Islet precursor cell (in vitro differentiated cells): ENCODE measurements at places on chromosomes 1 and 21.
A peak's percentile ranks its signal among the peaks of the same experiment; 100 is the strongest.

- peak; percentile 88 for DNase-seq
These were observed 112.5 kb upstream of the NBPF11 start for GRCh38 chr1:148264374-148265276.

DNA sequence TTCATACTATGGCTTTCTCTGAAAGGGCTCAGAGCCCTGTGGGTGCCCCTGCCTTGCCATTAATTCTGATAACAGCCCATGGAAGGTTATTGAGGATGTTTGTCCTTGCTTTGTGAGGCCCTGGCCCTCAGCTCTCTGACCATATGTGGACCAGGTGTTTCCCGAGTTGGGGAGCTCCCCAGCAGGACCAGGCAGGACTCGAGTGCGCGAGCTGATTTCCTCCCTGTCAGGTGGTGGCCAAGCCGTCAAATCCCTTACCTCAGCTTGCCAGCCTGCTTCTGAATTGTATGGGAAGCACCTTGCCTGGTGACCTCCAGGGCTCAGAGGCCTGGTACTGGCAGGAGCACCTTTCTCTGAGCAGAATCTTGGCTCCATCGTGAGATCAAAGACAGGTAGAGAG, 17.9 kb upstream of the SDE2 start:
- no peak for DNase-seq

DNA sequence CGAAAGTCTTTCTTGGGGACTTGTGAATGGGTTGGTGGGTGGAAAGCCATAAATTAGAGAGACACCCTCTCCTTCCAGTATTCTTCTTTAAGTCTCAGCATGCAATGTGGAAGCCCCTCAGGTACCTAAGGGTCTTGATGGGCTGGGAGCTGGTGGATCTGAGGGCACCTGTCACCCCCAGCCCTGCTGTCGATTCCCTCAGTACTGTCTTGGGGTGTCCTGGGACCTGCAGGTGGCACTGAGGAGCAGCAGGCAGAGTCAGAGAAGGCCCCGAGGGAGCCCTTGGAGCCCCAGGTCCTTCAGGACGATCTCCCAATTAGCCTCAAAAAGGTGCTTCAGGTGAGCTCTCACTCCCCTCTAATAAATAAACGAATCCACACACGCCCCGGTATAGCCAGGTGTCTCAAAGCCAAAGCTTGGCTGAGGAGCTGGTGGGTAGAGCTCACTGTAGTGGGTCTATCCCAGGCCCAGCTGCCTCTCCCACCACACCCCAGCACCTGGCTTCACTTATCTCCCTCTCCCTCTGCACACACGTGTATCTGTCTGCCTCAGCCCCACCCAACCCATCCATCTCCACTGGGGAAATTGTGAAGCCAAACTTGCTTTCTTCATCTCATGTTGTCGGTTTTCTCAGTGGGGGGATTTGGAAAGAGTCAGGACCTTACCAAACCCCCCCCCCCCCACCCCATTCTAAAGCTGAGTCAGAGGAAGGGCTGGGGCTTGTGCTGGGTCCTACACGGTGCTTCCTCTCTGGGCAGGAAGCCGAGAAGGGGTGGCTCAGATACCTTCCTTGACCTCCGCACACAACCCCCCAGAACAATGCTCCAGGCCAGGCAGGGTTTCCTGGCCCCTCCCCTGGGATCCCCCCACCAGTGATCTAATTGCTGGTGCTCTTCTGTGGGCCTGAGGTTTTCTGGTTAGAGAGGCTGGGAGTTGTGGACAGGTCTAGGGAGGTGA, 1.6 kb downstream of the ADAM15 start:
- DNase-seq: no peak

- DNase-seq: no peak
These were observed 19.2 kb downstream of the FAM89A start for GRCh38 chr1:231020816-231021215.

DNA sequence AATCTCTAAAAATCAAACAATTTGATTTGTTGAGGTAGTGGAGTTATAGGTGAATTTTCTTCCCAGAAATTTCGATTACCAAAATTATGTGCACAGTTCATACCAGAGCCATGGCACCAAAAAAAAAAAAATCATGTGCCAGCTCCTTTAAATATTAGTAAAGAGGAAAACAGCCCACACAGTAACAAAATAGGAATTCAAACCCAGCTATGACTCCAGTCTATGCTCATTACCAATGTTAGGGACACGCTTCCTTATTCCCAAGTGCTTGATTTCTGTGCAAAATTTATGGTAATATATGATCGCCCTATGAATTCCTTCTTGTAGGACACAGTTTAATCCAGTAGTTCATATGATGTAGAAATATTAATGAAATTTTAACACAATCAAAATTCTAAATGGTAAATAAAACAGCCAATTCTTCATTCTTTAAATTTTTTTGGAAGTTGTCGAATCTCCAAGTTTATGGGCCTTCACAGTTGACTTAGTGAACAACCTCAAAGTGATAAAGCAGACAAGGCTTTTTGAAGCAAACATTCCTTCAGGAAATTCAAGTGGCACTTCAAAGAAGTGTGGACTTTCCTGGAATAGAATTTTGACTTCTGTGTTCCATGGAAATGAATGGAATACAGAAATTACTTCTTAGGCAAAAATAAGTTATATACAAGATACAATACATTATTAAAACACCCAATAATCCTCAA, 1.9 kb downstream of the TOR1AIP2 start:
- DNase-seq: no peak
